ENCODE measurements at places on chromosomes 11 and 22.

DNA sequence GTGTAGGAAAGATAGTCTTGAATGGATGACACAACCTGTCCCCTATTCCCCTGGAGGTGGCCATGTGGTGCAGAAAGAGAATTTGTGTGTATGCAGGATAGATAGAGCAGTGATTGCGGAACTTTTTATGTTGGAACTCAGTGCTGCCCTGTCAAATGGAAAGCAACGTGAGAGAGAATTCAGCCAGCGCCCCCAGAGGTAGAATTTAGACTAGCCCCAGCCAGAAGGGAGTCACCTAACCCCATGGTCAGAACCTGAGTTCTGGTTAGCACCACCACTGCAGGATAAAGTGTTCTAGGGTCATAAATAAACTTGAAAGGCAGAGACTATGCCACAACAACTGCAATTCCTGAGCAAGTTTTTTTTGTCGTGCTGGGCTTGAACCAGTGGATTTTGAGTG is 152.9 kb upstream of the GRIA4 start:
- H3K4me3 ChIP-seq: no peak overlapping the region
- ATAC-seq: no peak
- H3K27ac ChIP-seq: no peak overlapping the region
- no peaks in the 10 kb centered on the region for H3K4me1 ChIP-seq
- H3K27me3 ChIP-seq: no peaks in the 10 kb centered on the region
- no peaks in the 10 kb centered on the region for H3K36me3 ChIP-seq

GRCh38 chr22:44834065-44834464 is 81.7 kb downstream of the ARHGAP8 start:
- no peaks in the 10 kb centered on the region for H3K36me3 ChIP-seq
- peaks cover 31% of the 10 kb centered on the region for H3K27me3 ChIP-seq
- no peaks in the 10 kb centered on the region for H3K4me1 ChIP-seq
- H3K27ac ChIP-seq: no peak overlapping the region

DNA sequence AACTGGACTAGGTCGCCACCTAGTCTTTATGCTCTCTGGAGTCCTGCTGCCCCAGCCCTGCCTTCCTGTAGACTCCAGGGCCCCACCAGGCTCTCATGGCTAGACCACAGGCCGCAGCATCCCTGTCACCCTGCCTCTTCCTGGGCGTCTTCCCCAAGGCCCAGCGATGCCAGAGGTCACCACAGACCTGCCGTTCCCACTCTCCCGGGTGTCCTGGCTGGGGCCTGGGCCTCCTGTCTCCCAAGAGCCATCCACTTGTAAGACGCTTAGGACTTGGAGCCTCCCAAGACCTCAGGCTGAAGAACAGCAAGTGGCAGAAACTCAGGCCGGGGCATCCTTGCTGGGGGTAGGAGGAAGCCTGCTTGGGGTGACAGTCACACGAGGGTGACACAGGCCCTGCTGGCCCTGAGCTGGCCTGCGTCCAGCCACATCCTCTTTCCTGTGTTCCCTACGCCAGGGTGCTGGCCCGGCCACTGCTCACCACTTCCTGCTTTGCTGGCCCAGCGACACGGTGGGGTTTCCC is 2.0 kb upstream of the TCIRG1 start:
- no peaks in the 10 kb centered on the region for H3K27me3 ChIP-seq
- no peak overlapping the region for H3K27ac ChIP-seq
- H3K4me3 ChIP-seq: no peak overlapping the region
- peaks cover 32% of the 10 kb centered on the region for H3K4me1 ChIP-seq
- ATAC-seq: peak; percentile 21
- peaks cover 55% of the 10 kb centered on the region for H3K36me3 ChIP-seq

DNA sequence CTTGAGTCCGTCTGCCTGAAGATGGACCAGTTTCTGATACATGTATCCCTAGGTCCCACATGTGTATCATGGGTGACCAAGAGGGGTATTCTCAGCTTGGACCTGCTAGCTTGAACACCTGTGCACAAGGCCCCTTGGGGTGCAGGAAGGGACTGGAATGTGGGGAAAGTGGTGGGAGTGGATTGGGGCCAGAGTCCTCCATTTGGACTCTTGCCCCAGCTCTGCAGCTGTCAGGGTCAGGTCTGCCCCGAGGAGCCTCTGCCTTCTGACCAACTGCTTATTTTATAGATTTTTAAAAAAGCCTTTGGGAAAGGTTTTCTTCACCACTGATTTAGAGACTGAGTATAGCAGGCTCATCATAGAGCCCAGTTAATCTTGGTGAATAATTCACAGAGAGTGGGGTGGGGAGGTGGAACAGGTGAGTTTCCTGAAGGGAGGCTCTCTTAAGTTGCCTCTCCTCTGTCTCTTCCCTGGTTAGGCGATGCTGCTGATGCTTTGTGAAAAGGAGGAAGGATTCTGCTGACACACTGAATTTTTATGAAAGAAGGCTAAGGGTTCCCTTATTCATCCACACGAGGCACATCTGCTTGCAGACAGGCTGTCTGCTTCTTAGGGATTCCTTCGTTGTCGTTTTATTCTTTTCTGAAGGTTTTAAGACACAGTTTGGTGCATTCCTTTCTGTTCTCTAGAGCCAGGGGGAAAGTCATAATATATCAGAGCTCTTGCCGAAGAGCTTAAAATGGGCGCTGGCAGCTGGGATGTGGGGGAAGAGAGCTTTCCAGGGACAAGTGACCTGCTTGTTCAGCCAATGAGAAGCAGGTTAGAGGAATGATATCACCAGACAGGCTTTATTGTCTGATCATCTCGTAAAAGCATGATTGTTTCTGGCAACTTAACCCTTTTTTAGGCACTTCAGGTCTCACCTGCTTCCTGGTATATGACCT is 19.9 kb downstream of the TRIM44 start:
- H3K4me1 ChIP-seq: peaks cover 3% of the 10 kb centered on the region
- no peak overlapping the region for H3K27ac ChIP-seq
- no peaks in the 10 kb centered on the region for H3K27me3 ChIP-seq
- no peak for ATAC-seq
- no peaks in the 10 kb centered on the region for H3K36me3 ChIP-seq
- H3K4me3 ChIP-seq: no peak overlapping the region

GRCh38 chr11:16603890-16604793 is 134.3 kb upstream of the C11orf58 start:
- H3K4me1 ChIP-seq: peaks cover 44% of the 10 kb centered on the region
- H3K4me3 ChIP-seq: peak overlapping the region; percentile 69
- peaks cover 77% of the 10 kb centered on the region for H3K27me3 ChIP-seq
- H3K36me3 ChIP-seq: no peaks in the 10 kb centered on the region
- peak; percentile 54 for ATAC-seq
